Fibroblast of skin of right quadriceps (primary cell): ENCODE measurements at places on chromosomes 1 and 21.

- no peak for DNase-seq
Measured at GRCh38 chr1:243489681-243490546, 234.1 kb downstream of the SDCCAG8 start.

GRCh38 chr1:47759251-47759935 lies 237.8 kb downstream of the TRABD2B start:
- no peak for DNase-seq

DNA sequence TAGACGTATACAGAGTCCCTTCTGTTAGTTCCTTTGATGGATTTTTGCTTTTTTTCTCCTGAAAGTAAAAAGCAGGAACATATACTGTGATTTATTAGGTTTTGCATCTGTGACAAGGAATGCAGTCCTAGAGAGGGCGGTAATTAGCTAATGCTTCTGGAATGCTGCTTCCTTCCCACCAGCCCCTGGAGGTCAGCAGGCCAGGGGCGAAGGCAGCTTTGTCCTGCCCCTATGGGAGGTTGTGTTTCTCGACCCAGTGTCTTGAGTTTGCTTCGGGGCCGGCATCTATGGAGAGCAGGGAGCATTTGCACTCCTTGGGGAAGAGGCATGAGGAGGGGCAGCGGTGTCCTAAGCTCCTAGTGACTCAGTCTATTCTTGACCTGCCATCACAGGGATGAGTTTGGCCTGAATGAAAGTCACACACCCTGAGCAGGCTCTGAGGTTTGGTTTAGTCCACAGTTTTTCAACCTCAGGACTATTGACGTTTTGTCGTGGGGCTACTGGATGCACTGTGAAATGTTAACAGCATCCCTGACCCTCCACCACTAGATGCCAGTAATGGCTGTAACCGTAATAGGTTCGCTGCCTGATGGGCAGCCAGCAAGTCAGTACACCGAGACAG lies 85.0 kb upstream of the KCNJ15 start:
- DNase-seq = peak; percentile 83

- no peak for DNase-seq
Measured at GRCh38 chr1:996851-997712, 2.8 kb downstream of the HES4 start.

DNA sequence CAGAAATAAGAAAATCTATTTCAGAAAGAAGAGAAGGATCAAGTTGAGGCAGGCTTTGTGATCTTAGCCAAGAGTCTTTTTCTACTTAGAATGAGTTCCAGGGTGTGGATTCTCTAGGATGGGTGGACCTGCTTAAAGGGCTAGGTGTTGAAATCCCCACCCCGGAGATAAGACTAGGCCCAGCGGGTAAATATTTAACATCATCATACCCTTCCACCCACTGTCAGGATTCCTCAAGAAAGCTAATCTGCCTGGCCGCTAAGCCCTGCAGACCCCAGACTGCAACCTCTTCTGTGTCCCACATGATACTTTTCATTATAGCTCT lies 5.8 kb downstream of the IGSF9 start:
- DNase-seq = no peak

DNA sequence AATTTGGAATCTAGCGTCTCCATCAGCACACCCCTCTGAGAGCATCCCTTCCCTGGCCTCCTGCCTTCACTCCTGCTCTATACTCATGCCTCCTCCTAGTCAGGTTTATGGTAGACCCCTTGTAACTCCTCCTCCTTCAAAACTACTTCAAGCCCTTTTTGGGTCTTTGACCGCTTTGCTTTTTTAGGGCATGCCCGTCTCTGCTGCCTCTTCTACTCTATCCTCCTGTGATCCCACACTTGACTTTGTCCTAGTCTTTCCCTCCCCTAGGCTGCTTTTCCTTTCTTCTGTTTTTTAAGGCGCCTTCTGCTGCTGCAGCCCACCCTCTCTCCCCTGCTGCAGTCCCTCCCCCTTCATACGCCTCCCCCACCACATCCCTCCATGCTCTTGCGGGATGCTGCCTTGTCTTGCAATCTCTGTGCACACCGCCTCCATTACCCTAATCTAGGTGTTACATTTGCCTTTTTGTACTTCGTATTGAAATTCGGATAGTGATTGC lies 1.5 kb downstream of the SNX27 start:
- DNase-seq = no peak

DNA sequence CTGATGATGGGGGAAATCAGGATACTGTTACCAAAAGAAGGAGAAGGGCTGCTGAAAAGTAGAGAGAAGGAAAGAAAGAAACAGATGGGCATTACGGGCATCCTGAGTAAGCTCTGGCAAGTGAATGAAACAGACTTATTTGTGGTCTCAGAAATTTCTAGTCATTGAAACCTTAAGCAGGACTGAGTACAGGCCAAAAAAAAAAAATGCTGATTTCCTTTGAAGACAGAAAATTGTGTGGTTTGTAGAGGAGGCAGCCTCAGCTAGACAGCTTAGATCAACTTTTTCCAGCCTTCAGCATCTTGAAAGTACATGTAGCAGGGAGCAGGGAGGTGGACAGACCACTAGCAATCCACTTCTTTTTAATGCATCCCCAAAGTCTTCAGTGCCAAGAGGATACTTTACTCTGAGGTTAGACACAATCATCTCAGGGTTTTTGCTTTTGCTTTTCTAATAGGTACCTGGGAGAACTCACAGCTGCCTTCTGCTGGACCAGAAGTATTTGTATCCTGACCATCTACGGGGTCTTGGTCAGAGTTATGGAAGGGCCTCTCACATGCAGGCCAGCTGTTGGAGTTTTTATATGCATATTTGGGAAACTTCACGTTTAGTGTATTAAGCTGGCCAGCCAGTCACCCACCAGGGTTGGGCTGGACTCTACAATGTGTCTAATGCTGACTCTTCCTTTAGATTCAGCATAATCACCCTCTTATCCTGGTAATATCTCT lies 10.6 kb upstream of the CAPZB start:
- DNase-seq = peak; percentile 31

DNA sequence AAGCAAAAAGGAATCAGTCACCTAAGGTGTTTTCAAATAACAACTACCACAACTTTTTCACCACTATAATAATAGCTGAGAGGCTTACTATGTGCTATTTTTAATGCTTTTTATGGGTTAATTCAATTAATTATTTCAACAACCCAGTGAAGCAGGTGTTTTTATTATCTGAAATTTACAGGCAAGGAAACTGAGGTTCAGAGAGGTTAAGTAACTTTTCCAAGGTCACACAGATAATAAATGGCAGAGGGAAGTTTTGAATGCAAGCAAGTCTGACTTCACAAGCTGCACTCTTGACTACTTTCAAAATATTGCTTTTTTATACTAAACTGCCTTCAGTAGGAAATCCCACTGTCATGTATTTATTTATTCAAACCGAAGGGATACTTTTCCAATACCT lies 4.2 kb upstream of the TMEM183A start:
- no peak for DNase-seq

DNA sequence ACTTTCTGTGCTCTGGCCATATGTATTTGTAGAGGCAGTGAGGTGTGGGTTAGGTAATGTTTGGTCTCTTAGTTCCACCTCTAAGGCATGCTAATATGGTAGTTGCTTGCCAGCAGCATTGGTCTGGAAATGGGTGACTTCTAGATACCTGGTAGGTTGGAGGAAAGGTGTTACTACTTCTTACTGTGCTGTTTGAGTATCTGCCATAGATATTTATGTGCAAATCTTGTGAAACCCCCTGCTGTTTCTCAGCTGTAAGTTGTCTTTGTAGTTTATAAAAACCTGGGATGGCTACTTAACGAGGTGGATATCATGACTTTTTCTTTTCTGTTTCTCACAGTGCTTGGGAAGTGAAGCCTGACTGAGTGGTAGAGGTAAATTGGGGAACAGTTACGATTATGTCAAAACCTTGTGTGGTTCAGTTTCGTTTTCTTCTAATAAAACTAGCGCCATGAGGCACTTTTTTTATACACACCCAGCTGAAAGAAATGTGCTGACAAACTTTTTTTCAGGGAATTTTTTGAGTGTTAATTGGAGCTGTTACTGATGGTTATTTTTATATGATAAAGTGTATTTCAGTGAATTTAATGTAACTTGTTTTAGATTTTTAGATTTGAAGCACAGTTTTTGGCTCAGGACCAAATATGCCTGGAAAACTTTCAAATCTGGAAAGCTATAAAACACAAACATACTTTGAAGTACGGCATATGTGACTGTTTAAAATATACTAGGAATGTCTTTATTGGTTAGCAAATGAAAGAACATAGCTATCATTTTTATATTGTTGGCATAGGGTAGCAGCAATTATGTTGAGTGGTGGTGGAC lies 42.1 kb downstream of the CAMSAP2 start:
- peak; percentile 64 for DNase-seq
